H9 (cell line): ENCODE measurements at places on chromosomes 12 and 14. TPM values are rescaled to one million over a fixed set of nuclear protein-coding genes. Genes with fewer than 3 reads are reported as not detected.
A peak's percentile ranks its signal among the peaks of the same experiment; 100 is the strongest.

DNA sequence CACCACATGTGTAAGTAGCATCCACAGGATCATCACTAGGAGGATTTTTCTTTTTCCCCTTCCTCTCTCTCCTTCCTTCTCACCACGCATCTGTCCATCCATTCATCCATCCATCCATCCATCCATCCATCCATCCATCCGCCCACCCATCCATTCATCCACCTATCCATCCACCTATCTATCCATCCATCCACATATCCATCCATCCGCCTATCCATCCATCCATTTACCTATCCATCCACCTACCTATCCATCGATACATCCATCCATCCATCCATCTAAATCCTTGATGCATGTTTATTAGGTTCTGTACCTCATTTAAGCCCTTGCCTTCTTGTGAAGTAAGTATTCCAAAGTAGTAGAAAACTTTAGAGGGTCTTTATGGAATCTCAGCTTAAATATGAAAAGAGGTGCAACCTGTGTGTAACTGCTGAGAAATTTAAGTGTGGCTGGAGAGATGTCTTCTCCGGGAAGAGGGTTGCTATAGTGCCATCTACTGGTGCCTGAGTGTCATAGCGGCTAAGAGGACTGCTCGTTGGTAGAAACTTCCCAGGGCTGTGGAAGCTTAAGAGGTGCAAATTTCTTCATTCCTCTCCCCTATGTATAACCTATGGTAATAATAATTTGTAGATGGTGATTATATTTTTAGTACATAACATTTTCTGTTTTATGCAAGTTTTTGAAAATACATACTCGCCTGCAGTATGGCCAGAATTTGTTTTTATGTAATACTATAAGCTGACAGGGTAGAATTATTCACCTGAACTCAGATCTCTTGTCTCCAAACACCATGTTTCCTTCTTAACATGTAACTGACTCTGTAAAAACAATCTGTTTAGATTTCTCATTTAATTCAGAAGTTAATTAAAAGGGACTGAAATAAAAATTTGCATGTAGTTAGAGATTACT is 46.0 kb downstream of the MYO1H start:
- H3K4me1 ChIP-seq, result no peaks in the 10 kb centered on the region
- peak; percentile 46 for DNase-seq
- no peak overlapping the region for H3K4me3 ChIP-seq
- no peaks in the 10 kb centered on the region for H3K27me3 ChIP-seq
- H3K27ac ChIP-seq, result no peak overlapping the region
- H3K36me3 ChIP-seq, result no peaks in the 10 kb centered on the region

- no peaks in the 10 kb centered on the region for H3K36me3 ChIP-seq
- no peak overlapping the region for H3K4me3 ChIP-seq
- H3K4me1 ChIP-seq, result peaks cover 21% of the 10 kb centered on the region
- no peak overlapping the region for H3K27ac ChIP-seq
- DNase-seq, result no peak
Observed at GRCh38 chr14:76118594-76118993, 33.1 kb upstream of the GPATCH2L start.

DNA sequence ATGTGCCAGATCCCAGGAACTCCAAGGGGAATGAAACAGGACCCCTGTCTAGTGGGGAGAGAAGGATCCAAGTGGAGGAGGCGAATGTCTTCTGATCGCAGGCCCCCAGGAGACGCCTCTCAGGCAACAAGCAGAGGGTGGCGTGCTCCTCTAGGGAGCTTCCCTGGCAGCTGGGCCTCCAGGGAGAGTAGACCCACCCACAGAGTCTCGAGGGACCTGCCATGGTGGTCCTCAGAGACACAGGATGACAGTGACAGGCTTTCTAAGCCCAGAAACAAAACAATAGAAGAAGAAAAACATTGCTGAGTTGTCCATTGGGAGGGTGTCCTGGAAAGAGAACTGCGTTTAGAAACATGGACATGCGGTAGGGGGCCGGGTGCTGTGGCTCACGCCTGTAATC is 140.6 kb upstream of the MAP1LC3B2 start:
- no peaks in the 10 kb centered on the region; the same call in 1 of the 2 replicates for H3K4me1 ChIP-seq
- H3K4me3 ChIP-seq, result no peak overlapping the region
- no peaks in the 10 kb centered on the region; the same call in 2 of the 3 replicates for H3K36me3 ChIP-seq
- no peak for DNase-seq
- H3K27ac ChIP-seq, result no peak overlapping the region

DNA sequence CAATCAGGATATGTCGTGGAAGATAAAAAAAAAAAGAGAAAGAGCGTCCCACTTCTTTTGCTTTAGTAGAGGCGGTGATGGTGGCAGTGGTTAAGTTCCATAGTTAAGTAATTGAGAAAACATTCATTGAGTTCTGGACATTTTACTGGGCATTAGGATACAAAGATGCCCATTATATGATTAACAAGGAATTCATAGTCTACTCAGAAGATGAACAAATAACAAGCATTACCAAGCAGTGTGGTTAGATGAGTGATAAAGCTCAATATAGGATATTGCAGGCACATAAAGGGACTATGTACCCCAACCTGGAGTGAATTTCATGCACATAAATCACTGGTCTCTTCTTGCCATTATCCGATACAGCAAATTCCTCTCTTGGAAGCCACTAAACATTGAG is 53.7 kb downstream of the ALG10B start:
- H3K4me3 ChIP-seq, result no peak overlapping the region
- H3K27ac ChIP-seq, result no peak overlapping the region
- H3K36me3 ChIP-seq, result no peaks in the 10 kb centered on the region

DNA sequence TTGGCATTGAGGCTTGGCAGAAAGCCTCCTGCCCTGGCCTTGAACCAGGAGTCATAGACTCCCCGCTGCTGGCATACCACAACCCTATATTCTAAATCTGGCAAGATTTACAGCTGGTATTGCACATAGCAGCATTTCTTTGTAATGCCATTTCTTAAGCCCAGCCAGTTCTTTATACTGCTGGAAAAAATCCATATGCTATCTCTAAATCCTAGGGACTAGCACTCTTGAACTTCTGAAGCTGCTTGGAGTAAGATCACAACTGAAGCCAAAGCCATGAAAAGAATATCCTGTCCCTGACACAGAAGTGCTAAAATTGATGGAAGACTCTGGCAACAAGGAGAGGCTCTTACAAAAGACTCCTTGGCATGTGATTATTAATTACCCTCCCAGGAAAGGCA is 89.3 kb downstream of the KCNC2 start:
- H3K4me3 ChIP-seq, result no peak overlapping the region
- H3K27me3 ChIP-seq, result no peaks in the 10 kb centered on the region
- H3K27ac ChIP-seq, result no peak overlapping the region
- no peaks in the 10 kb centered on the region for H3K4me1 ChIP-seq
- DNase-seq, result no peak
- no peaks in the 10 kb centered on the region for H3K36me3 ChIP-seq

- no peak for DNase-seq
- H3K27me3 ChIP-seq, result peaks cover 3% of the 10 kb centered on the region; the same call in 1 of the 2 replicates
- no peaks in the 10 kb centered on the region for H3K36me3 ChIP-seq
- no peak overlapping the region for H3K4me3 ChIP-seq
- peaks cover 2% of the 10 kb centered on the region; the same call in 1 of the 2 replicates for H3K4me1 ChIP-seq
Observed at GRCh38 chr14:95557832-95558231, 23.0 kb downstream of the GLRX5 start.

- peak overlapping the region; percentile 38 for H3K4me3 ChIP-seq
- H3K4me1 ChIP-seq, result peaks cover 3% of the 10 kb centered on the region
- H3K27me3 ChIP-seq, result no peaks in the 10 kb centered on the region
- peaks cover 28% of the 10 kb centered on the region for H3K36me3 ChIP-seq
- DNase-seq, result no peak
- H3K27ac ChIP-seq, result no peak overlapping the region
Observed at GRCh38 chr12:53383258-53383657, 3.3 kb downstream of the SP1 start.

DNA sequence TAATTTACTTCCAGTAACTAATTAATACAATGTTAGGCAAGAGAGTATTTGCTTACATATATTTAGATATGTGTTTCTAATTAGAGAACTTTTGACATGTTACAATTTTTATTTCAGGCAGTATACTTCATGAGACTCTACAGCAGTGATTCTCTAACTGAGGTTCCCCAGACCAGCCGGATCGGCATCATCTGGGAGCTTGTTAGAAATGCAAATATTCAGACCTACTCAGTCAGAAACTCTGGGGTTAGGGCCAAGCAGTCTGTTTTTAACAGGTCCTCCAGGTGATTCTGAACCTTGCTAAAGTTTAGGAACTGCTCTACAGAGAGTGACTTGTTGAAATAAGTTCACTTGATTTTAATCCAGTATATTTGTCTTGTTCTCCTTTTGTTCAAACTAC is 46.5 kb downstream of the ARID2 start:
- H3K4me3 ChIP-seq, result no peak overlapping the region
- DNase-seq, result no peak
- H3K4me1 ChIP-seq, result no peaks in the 10 kb centered on the region
- H3K36me3 ChIP-seq, result no peaks in the 10 kb centered on the region
- no peaks in the 10 kb centered on the region for H3K27me3 ChIP-seq

Gene ZCCHC8
- 37.3 and 37.4 TPM in 2 replicates for total RNA-seq

Gene RNFT2
- 29.5 and 30.3 TPM in 2 replicates for total RNA-seq

Gene LHX5
- total RNA-seq, result 1.9 and 2.1 TPM in 2 replicates
